NCI-H446 (cell line): ENCODE measurements at places on chromosomes 2 and 18.

DNA sequence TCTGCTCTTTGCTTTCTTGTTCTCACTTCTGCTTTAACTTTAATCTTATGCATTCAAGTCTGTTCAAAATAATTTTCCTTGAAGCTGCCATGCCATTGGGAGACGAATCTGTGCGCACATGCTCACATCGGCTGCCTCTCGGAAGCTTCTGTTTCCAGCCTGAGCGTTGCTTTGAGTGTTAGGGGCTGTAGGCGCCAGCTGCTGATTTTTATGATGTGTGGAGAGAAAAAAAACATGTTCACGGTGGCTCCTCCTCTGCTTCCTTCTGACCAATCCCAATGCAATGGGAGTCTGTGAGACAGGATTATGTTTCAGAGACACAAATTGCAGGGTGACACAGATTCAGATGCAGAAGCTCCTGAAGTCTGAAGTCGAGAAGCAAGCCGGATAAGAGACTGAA lies at the start of gene MC4R:
MC4R (minus strand) TSS at position 180 of the 400 bp plus-strand sequence. CDS start 426 bp downstream, outside the sequence.
- DNase-seq, result peak; percentile 73

DNA sequence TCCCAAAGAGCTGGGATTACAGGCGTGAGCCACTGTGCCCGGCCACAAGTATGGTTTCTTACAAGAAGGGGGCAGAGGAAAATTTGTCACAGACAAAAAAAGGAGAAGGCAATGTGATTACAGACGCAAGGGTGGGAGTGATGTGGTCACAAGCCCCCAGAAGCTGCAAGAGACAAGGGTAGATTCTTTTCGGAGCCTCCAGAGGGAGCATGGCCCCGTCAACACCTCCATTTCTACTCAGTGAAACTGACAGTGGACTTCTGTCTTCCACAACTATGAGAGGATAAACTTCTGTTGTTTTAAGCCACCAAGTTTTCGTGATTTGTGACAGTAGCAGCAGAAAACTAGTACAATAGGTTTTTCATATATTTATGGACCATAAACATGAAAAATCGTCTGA lies 2.1 kb upstream of the TCF7L1 start:
- no peak for DNase-seq

DNA sequence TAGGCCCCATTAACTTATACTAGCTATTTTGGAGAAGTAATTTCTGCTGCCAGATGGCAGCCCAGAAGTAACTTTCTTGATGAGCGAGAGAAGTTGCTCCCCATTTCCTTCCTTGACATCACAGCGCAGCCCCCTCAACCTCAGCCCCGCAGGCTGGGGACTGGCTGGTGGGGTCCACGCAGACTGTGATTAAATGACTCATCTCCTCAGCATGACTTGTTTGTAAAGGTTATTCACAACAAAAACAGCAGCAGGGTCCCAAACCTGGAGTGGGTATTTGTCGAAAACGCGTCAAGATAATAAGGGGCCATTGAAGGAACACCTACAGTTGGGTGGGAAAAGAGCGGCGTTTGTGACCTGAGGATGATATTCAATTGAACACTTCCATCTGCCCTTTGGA lies 120.6 kb downstream of the TXNL1 start:
- DNase-seq, result no peak

DNA sequence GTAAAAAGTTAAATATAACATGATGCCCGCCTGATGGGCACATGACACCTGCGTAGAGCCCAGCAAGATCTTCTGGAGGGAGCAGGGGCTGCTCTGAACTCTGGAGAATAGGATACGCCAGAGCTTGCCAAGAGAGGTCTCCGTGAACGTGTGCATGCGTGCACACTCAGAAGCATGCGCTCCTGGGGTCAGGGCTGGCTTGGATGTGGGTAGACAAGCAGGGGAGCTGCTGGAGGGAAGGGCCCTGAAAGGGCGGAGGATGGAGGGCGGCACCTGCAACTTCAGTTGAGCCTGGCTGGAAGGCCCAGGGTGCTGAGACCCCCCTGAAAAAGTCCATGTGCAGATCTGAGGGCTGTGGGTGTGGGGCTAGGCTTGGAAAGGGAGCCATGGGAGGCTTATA lies 828.4 kb upstream of the SALL3 start:
- DNase-seq, result no peak

DNA sequence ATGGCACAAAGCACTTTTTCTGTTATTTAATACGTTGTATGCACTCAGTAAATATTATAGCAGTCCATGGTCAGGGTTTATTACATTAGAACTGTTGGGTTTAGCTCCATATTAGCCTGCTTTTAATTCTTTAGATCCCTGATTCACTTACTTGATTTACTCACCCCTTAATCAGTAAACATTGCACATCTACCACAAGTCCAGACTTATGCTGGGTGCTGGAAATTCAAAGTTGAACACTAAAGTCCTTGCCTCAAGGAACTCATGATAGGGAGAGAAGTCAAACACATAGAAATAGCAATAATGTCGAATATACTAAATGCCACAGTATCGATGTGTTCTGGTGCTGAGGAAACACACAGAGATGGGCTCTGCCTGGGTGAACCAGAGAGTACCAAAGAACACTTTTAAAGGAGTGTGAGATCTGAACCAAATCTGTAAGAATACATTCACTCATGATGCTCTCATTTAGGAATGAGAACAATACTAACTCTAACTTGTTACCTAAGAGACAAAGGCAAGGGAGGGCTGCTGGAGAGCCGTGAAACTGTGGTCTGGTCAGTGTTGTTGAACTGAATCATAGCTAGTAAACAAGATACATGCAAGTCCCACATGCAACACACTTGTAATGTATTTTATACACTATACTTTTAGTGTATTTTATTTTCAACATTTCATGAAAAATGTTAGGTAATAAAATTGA lies 4.9 kb downstream of the STAT4 start:
- DNase-seq, result no peak

DNA sequence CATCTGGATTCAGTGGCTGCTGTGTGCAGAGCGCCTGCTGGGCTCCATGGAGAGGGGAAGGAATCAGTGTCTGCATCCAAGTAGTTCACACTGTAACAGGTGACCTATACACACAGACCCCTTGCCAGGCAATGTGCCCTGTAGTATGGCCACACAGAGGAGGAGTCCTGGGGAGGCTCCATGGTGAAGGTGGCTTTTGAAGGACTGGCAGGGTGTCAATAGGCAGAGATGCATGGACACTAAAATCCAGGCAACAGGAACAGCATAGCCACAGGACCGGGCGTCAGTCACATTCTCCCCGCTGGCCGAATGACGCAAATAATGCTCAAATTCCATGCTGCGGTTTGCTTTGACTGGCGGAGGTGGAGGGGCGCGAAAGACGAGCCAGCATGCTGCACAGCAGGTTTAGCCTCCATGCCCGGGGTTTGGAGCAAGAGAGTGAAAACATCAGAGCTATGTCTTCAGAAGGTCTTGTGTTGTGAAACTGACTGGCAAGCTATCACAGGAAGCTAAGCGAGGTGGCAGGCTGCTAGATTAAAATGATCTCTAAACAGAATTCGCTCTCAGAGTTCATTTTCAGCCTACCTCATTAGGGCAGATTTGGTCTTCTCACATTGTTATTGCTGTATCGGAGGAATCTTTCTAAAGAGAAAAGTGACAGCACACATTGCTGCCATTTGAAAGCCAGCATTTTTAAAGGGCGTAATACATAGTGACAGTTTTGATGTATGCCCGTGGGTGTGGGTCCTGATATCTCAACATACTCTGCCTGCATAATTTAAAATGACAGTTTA lies 1.2 kb upstream of the CHMP1B start:
- peak; percentile 33 for DNase-seq

- no peak for DNase-seq
Observed at GRCh38 chr2:84858937-84859336, 21.9 kb downstream of the TRABD2A start.

DNA sequence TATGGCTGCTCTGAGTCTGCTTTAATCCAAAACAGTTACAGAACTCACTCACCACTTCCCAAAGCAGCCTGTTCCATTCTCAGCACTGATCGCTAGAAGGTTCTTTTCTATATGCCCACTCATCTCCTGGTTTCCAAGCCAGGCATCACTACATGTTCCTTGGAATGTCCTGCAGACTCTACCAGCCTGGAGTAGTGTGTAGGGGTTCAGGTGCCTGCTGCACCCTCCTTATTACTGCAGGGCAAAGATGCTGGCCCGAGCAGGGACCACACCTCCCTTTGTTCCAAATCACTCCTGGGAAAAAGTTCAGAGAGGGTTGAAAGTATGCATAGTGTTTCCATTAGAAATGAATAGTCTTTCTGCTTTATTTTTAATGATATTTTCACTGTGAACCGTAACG lies 196.6 kb downstream of the SH3RF3 start:
- no peak for DNase-seq

- no peak for DNase-seq
Observed at GRCh38 chr2:217634871-217635270, 367.9 kb downstream of the TNS1 start.

DNA sequence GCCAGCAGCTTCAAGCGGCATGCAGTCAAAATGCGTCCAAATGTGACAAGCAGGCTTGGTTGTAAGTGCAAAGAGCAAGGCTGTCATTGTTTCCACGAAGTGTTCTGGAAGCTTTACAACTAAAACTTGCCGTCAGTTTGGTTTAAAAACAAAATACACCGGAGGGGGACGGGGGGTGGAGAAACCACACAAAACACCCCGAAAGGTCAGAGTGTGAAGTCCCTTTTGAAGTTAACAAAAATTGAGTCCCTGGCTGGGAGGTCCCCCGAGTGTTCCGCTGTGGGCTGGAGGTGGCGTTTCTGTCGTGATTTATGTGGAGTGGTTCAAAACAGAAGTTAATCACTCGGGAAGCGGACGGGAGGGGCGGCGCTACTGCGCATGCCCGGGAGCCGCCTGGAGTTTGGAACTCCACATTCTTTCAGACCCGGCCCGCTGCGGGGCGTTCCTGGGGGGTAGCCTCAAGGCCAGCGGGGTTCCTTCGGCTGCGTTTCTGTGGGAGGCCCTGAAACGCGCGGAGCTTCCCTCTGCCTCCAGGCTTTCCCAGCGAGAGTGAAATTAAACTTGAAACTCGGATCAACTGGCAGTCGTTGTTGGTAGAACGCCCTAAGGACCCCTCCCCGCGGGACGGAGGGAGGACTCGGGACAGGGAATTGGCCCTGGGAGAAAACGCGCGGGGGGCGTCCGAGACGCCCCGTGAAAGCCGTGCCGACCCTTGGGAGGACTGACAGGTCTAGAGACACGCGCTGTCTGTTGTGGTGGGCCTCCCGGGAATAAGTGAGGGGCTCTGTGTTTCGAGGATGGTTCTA lies 1.4 kb downstream of the TGIF1 start:
- DNase-seq, result peak; percentile 54

DNA sequence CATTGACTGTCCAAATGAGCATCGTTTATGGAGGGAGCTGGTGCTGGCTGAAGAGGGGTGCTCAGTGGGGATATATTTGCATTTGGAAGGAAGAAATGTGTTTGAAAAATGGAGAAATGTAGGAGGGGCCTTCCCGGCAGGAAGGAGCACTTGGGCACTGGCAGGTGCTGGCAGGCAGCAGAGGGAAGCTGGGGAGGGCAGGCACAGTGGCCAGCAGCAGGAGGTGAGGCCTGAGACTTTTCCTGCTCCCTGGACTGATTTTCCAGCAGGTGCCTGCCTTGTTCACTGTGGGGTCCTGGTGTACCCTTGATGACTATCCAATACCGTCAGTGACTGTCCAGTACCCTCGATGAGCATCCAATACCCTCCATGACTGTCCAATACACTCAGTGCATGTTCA lies 20.8 kb upstream of the HPCAL1 start:
- no peak for DNase-seq

- no peak for DNase-seq
Observed at GRCh38 chr2:59974051-59974766, 579.2 kb downstream of the BCL11A start.

- no peak for DNase-seq
Observed at GRCh38 chr2:149129433-149129832, 90.9 kb downstream of the LYPD6B start.

DNA sequence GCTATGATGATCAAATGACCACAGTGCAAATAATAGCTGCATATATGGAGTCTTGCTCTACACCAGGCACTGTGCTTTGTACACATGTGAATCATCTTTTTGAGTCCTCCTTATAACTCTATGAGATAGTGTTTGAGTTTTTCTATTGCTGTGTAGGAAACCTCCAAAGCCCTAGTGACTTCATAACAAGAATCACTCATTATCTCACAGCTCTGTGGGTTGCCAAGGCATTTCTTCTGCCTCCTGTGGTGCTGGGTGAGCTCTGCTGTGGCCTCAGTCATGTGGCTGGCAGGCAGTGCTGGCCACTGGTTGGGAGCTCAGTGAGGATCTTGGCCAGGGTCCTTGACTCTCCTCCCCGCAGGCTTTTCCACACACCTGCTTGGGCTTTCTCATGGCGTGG lies 153.4 kb downstream of the CAPN13 start:
- peak; percentile 52 for DNase-seq

- DNase-seq, result no peak
Observed at GRCh38 chr2:135803278-135803677, 33.7 kb downstream of the LCT start.

GRCh38 chr2:241835611-241836010 lies 23.1 kb downstream of the PDCD1 start:
- no peak for DNase-seq
